Stromal cell of bone marrow (primary cell): ENCODE measurements at places on chromosomes 5 and 9.

GRCh38 chr9:132077881-132078698 lies 1.6 kb downstream of the MED27 start:
- DNase-seq, result peak; percentile 60

DNA sequence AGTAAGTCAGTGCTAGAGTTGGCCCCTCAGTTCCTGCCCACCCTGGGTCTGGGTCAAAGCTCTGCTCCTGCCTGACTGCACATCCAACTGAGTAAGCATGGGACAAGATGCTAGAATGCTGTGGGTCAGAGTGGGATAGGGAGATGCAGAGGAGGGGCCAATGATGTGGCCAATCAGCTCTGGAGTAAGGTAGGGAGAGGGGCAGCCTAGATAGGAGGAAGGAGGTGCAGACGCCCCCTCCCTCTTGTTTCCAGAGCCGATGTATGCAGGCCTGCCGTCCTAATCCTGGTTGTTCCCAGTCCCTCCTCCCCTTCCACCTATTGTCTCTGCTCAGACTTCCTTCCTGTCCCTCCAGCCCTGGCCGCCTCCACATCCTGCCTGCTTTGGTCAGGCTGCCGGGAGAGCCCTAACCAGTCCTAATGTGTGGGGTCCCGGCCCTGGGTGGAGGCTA lies 1.3 kb downstream of the ARAP3 start:
- DNase-seq, result no peak

DNA sequence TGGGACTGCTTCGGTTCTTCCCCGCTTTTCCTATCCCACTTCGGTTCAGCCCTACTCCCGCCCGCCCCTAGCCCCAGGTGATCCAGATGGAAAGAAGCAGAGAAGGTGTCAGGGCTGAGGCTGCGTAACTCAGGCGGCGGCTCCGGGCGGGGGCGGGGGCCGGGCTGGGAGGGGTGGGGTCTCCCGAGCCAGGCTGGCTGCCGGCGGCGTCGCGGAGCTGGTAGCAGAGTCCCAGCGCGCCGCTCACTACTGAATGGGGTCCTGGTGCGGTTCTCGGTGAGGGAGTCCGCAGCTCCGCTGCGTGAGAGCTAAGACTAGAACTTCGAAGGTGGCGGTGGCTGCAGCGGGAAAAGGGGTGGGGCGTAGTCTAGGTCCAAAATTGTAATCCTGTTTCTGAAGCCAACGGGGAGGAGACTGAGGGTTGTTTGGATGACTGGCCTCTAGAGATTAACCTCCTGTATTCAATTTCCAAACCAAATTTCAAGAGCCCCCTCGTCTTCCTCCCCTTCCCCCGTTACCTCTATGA lies 1.4 kb downstream of the PRR16 start:
- peak; percentile 54 for DNase-seq

DNA sequence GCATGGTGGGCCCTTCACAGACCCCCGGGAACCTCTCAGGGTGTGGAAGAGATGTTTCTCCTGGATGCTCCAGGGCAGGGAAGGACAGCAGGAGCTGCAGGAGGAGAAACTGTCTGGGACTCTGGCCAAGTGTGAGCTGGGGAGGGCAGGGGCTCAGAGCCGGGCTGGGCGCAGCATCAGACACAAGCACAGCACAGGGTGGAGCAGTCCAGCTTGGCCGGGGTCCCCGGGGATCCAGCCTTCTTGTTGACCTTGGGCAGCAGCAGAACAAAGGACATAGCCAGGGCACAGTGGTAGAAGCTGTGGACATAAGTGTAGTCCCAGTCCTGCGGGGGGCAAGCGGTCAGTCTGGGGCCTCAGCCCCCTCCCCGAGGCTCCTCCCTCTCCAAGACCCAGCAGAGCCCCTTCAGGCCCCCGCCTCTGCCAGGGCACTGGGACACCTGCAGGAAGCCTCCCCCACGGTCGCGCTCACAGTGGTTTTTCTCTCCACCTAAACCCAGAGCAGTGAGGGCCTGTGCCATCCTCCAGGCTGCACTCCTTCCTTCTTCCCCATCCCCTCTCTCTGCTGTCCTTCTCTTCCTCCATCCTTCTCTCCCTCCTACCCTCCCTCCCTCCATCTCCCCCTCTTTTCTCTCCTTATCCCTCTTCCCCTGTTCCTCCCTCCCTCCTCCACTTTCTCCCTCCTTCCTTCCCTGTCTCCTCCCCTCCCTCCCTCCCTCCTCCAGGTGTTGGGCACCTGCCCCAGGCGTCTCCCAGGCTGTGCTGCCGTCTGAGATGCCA lies 10.1 kb downstream of the MYMK start:
- DNase-seq, result no peak

DNA sequence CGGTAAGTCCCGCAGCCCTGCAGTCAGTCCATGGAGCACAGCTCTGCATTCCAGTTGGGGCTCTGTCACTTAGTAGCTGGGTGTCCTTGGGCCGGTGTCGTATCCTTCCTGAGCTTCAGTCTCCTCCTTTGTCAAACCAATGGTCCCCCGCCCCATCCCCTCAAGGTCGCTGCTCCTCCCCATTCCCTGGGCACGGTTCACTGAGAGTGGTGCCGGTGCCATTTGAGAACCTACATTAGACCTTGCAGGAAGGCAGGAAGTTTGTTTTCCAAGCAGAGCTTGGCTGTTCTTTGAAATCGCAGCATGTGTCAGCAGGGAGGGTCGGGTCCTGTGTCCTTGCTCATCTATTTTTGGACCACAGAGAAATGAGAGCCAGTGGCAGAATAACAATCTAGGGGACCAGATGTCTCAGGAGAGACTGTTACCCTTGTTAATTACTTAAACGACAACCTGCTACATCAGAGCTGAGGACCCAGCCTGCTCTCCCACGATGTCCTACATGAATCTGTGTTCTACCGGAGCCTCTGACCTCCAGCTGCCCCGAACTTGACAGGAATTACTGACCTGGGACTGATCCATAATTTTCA lies 21.7 kb upstream of the BARHL1 start:
- DNase-seq, result no peak

DNA sequence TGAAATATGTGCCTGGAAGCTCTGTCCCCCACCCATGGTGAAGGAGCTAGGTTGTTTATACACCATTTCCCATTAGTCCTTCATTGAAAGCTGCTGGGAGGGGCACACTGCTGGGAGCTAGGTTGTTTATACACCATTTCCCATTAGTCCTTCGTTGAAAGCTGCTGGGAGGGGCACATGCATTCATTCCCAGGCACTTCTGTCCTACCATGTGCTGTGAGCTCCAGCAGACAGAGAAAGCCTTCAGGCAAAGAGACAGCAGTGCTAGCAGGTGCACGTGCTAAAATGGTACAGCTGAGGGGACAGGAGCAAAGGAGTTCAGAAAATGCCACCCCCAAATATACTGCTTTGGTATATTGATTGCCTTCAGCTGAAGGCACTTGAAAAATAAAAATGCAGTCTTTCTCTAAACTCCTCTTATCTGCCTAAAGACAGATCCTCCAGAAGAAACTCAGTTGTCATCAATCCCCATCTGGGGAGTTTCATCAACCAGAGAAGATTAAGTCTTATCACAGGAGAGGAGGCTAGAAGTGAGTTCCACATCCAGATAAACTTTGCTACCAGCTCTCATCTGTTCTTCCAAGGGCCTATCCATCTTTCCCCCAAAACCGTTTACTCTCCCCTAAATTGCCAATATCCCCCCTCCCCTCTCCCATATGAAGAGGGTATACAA lies 27.7 kb upstream of the DAPK1 start:
- no peak for DNase-seq

DNA sequence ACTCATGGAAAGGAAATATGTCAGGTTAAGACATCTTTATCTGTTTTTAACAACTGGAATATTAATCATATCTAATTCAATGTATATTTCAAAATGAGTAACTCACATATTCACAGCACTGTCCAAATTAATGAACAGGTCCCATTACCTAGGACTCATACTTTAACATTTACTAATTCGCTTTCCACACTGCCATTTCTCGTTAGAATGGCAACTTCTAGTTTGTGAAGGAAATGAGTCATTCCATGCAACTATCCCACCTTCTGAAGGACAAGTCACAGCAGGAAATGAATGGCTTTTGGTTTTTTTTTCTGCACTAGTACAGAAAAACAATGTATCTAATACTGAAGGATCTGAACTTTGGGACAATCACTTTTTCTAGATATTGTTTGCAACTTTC lies 24.6 kb upstream of the IFNK start:
- no peak for DNase-seq

DNA sequence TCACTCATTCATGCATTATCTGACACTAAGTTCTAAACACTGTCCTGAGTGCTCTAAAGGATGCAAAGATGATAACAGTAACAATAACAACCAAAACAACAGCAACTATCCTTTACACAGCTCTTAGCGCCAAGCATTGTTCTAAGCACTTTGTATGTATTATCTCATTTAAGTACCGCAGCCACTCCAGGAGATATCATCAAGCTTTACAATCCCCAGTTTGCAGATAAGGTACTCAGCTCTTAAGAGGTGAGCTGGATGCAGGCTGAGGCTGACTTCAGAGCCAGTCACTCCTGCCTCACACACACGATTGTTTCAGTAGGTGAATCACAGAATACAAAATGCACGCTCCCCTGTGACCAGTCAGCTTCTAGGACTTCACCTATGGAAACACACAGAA lies 141.8 kb downstream of the PAX5 start:
- DNase-seq, result no peak

DNA sequence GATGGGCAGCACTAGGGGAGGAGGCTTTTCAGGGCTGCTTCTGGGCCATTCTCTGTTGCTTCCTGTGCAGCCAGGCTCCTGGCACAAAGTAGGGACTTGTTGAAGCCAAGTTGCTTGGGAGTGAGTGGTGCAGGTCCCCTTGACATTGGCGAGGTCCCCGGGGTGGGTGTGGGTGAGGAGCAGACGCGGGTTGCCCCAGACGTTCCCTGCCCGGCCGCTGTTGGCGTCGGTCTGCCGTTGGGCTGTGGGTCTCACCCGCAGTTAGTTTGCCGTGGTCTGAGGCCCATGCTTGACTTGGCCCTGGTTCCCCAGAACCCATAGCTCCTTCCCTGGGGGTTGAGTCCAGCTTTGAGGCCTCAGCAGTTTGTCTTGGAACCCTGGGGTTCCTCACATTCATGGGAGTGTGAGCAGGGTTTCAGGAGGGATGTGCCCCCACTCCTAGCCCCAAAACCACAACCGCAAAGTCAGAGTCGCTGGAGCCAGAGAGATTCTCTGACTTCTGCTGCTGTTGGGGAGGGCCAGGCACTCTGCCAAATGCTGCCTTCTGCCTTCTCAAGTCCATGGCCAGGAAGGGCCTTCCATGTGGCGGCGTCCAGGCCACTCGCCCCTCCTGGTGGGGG lies 77.5 kb downstream of the RXRA start:
- peak; percentile 92 for DNase-seq

- no peak for DNase-seq
These were observed 94.4 kb downstream of the MTREX start for GRCh38 chr5:55402199-55402598.

GRCh38 chr9:128684065-128684324 lies 5.0 kb upstream of the SET start:
- no peak for DNase-seq

DNA sequence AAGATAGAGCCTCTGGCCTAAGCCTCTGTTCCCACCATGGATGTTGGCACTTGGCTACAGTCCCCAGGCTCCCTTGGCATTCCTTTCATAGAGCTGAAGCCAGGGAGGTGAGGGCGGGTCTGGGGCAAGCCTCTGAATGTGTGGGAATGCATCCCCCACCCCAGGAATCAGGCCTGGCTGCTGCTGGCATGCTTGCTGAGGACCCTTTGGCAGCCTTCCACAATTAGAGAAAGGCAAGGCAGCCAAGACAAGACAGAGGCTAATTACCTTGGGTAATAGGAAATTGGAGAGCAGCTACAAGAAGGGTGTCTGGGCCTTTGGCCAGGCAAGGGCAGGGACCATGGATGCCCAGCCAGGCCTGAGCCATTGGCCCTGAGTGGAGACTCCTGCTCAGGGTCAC lies 204.4 kb upstream of the TRIM32 start:
- DNase-seq, result no peak

DNA sequence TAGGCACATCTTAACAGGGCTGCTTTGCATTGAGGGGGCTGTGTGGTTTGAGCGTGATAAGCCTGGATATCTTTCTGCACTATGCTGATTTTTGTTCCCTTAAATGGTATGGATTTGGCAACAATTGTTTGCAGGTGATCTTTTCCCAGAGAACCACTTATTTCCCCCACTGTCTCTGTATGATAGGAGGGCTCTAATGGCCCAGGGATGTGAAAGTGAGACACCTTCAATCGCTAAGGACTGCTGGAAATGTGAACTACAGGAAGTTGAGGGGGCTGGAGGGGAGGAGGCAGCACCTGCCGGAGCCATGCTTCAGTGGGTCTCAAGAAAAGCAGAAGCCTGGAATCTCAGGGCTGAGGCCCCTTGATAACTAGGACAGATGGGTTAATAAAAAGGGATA lies 29.4 kb downstream of the SYK start:
- no peak for DNase-seq

GRCh38 chr9:83601463-83601862 lies 21.5 kb upstream of the IDNK start:
- no peak for DNase-seq

DNA sequence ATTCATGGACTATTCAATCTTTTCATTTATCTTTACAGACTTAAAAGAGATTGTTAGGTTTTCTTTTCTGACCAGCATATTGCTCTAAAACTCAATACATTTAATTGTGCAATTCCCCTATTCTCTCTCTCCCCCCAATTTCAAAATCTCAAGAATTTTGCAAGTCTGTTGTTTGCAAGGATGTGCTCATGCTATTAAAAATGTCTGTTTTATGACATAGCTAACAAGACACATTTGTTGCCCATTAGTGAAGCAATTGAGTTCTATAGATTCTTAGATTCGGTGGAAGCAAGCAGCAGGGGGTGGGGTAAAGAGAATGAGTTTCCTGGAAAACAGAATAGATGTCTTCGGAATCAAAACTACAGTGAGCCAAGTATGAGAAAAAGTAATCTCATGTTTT lies 8.5 kb upstream of the CSNK1A1 start:
- DNase-seq, result no peak

- no peak for DNase-seq
These were observed 287.2 kb downstream of the ZSWIM6 start for GRCh38 chr5:61619289-61619688.

- DNase-seq, result no peak
These were observed 757 bp downstream of the SAPCD2 start for GRCh38 chr9:137069508-137070091.

DNA sequence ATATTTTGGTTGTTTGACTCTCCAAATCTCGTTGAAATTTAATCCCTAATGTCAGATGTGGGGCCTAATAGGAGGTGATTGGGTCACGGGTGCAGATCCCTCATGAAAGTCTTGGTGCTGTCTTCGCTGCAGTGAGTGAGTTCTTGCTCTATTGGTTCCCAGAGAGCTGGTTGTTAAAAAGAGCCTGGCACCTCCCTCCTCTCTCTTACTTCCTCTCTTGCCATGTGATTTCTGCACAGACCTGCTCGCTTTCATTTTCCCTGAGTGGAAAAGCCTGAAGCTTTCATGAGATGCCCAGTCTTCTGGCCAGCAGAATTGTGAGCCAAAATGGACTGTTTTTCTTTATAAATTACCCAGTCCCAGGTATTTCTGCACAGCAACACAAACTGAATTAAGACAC lies 221.6 kb downstream of the MAT2B start:
- no peak for DNase-seq

- DNase-seq, result no peak
These were observed 17.2 kb downstream of the SLC1A1 start for GRCh38 chr9:4507306-4508130.

GRCh38 chr5:35876454-35876853 lies 19.8 kb downstream of the IL7R start:
- DNase-seq, result no peak
